ENCODE measurements at places on chromosomes 2 and 18. TPM values are rescaled to one million over a fixed set of nuclear protein-coding genes. Genes with fewer than 3 reads are reported as not detected.
A peak's percentile ranks its signal among the peaks of the same experiment; 100 is the strongest.

DNA sequence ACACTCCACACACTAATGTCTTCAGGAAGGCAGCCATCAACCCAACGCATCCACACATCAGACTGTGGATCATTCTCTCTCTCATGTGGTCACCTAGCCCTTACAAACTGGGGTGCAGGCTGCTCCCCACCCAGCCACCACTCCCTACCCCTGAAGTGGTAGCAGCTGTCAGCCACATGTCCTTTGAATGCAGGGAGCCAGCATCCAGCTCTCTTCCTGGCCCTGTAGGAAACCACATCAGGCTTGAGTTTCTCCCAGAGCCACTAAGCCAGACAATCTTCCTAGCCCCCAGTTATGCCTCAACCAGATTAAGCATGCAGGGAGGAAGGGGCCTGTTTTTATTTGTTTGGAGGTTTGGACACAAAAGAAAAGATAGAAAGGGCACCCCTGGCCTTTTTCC, 52.8 kb upstream of the SPP2 start:
- no peaks in the 10 kb centered on the region for H3K27me3 ChIP-seq
- H3K27ac ChIP-seq: no peak overlapping the region
- no peak for DNase-seq
- no peaks in the 10 kb centered on the region for H3K4me1 ChIP-seq
- no peak overlapping the region for H3K4me3 ChIP-seq
- H3K36me3 ChIP-seq: no peaks in the 10 kb centered on the region

RAX gene
- not detected for total RNA-seq

DNA sequence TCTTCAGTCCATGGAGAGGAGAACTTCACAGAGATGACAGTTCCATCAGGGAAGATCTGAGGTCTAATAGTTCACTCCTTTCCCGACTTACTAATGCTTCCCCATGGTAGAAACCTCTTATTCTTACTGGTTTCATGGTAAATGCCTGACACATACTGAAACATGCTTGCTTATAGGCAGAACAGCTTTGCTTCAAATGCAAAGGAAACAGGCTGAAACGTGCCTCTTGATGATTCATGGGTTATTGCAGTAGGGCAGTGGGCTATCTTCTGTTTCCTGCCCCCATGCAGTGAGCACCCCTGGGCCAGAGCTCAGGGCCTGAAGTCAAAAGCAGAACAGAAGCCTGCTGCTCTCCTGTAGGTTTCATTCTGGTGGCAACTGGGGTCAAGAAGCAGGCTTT, 223.5 kb downstream of the RDH14 start:
- no peak overlapping the region for H3K27ac ChIP-seq
- H3K27me3 ChIP-seq: no peaks in the 10 kb centered on the region
- H3K4me1 ChIP-seq: no peaks in the 10 kb centered on the region
- H3K4me3 ChIP-seq: no peak overlapping the region
- H3K36me3 ChIP-seq: no peaks in the 10 kb centered on the region

DNA sequence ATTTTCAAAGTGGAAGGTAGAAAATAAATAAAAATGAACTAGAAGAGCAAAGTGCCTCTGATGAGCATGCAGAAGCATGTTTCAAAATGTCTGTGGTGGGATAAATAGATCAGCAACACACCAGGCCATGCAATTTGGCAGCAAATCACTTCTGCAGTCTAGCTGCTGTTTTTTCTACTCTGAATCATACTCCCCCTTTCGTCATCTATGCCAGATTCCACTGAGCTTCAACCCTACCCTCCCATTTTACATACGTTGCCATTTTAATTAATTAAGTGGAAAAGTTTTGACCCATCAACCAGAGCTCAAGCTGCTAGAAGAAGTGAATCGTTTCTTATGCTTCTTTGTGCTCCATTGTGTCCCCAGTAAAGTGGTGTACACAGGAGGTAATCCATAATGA, 79.3 kb downstream of the NRXN1 start:
- no peak overlapping the region for H3K27ac ChIP-seq
- no peaks in the 10 kb centered on the region for H3K4me1 ChIP-seq
- H3K4me3 ChIP-seq: no peak overlapping the region
- no peaks in the 10 kb centered on the region for H3K36me3 ChIP-seq
- H3K27me3 ChIP-seq: no peaks in the 10 kb centered on the region

DNA sequence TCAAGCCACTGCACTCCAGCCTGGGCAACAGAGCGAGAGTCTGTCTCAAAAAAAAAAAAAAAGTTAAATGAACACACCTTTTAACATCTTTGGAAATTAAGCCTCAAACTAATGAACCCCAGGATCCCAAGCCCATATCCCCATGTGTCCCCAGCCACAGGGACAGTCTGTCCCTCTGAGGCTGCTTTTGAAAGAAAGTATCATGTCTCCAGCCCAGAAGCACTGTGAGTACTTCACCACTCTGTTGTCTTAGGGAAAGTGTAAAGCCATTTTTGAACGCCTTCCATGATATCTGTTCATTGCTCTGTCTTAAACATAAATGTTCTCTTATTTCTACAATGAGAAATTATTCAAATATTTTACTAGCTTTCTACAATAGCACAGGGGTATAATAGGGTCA, 52.1 kb upstream of the CHMP1B start:
- H3K4me1 ChIP-seq: no peaks in the 10 kb centered on the region
- H3K36me3 ChIP-seq: no peaks in the 10 kb centered on the region
- no peak overlapping the region for H3K27ac ChIP-seq
- no peaks in the 10 kb centered on the region for H3K27me3 ChIP-seq

GRCh38 chr2:169819106-169819505, 5.6 kb downstream of the METTL5 start:
- H3K27ac ChIP-seq: no peak overlapping the region
- H3K4me3 ChIP-seq: no peak overlapping the region
- H3K4me1 ChIP-seq: peaks cover 5% of the 10 kb centered on the region
- no peaks in the 10 kb centered on the region for H3K27me3 ChIP-seq
- DNase-seq: no peak

TMEM185B gene
- total RNA-seq: 16.5 TPM

FOXD4L1 gene
- total RNA-seq: not detected

TMEM200C gene
- total RNA-seq: 0.12 TPM

GRCh38 chr2:172643142-172643541, 87.3 kb downstream of the PDK1 start:
- no peaks in the 10 kb centered on the region for H3K4me1 ChIP-seq
- no peak overlapping the region for H3K4me3 ChIP-seq
- H3K27ac ChIP-seq: no peak overlapping the region
- H3K27me3 ChIP-seq: no peaks in the 10 kb centered on the region

DNA sequence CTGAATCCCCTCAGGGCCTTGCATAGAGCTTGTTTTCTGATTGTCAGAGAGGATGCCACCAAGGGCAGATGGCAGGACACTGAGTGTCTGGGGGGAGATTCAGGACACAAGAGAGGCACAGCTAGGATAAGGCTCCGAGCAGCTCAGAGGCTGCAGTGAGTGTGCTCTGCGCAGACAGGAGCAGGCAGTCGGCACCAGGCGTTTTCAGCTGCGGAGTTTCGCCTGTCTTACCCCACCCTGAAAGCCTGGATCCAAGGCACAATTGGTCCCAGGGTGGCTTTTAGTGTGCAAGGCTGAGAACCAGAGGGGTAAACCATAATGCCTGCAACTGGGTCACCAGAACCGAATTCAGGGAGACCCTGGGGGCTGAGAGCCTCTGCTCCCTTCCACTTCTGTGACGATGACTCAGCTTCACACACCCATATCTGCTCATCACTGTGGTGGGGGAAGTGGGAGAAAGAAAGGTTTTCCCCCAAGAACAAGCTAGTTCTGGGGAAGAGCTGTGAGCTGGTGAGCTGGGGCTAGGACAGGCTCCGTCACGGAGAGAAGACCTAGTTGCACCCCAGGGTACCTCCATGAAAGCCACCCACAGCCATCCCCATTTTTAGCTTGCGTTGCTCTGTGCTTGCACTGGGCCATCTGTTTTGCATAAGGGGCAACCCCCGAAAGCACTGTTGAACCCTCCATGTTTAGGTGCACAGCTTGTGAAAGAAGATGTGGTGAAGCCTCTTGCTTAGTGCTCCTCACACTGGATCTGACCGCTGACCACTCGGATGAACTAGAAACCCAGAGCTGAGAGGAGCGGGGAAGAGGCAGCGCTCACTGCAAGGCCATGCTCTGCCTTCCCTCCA, 173.7 kb downstream of the CELF4 start:
- no peaks in the 10 kb centered on the region for H3K4me1 ChIP-seq
- no peak for DNase-seq
- H3K4me3 ChIP-seq: no peak overlapping the region
- peaks cover 9% of the 10 kb centered on the region for H3K27me3 ChIP-seq
- no peak overlapping the region for H3K27ac ChIP-seq

DNA sequence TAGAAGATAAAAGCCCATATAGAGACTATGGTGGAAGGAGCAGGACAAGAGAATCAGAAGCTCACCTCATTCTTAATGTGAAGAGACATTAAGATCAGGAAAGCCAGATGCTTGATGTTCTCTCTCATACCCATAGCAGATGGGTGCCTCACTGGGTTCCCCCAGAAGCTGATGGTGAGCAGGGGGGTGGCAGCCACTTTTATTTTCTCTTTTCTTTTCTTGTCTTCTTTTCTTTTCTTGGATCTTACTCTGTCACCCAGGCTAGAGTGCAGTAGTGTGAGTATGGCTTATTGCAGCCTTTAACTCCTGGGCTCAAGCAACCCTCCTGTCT, 14.8 kb upstream of the CXCR4 start:
- H3K4me1 ChIP-seq: no peaks in the 10 kb centered on the region
- no peak overlapping the region for H3K4me3 ChIP-seq
- DNase-seq: no peak
- peak overlapping the region; percentile 16 for H3K27ac ChIP-seq
- no peaks in the 10 kb centered on the region for H3K27me3 ChIP-seq
- no peaks in the 10 kb centered on the region for H3K36me3 ChIP-seq

DNA sequence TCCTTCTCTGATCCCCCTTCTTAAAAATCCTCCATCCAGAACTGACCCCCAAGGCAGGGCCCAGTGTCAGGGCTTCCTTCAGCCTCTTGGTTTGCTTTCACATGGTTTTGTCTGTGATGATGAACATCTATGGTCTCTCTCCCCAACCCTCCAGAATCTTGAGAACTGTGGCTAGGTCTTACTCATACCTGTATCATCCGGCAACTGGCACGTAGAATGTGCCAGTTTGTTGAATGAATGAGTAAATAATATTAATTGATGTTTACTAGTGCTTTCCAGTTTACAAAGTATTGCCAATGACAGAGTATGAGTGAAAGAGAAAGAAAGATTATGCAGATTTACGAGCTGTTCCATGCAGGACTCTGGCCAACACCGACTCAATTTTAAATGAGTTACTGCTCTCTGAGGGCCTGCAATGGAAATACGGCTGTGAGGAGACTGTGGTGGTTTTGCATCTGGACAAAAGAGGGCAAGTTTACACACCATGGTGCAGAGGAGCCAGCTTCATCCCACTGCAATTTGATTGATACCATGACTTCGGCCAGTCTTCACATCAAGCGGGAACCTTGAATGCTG, 29.9 kb upstream of the TRIB2 start:
- no peak overlapping the region for H3K27ac ChIP-seq
- no peak overlapping the region for H3K4me3 ChIP-seq
- no peak for DNase-seq

GRCh38 chr2:20194097-20195015, 30.6 kb downstream of the SDC1 start:
- peak overlapping the region; percentile 89 for H3K27ac ChIP-seq
- H3K4me3 ChIP-seq: no peak overlapping the region
- no peaks in the 10 kb centered on the region for H3K27me3 ChIP-seq
- no peak for DNase-seq
- no peaks in the 10 kb centered on the region for H3K36me3 ChIP-seq
- H3K4me1 ChIP-seq: peaks cover 22% of the 10 kb centered on the region

XRCC5 gene
- total RNA-seq: 205 TPM

CD8B gene
- total RNA-seq: 1.5 TPM

RGPD3 gene
- total RNA-seq: 0.05 TPM

ARL4C gene
- 1.8 TPM for total RNA-seq

- no peak overlapping the region for H3K27ac ChIP-seq
- DNase-seq: no peak
- no peak overlapping the region for H3K4me3 ChIP-seq
- H3K36me3 ChIP-seq: no peaks in the 10 kb centered on the region
- H3K27me3 ChIP-seq: peaks cover 8% of the 10 kb centered on the region
Observed at GRCh38 chr2:144456680-144457079, 63.2 kb downstream of the ZEB2 start.

ANKMY1 gene
- total RNA-seq: 12.3 TPM

VSNL1 gene
- 8.1 TPM for total RNA-seq

DNA sequence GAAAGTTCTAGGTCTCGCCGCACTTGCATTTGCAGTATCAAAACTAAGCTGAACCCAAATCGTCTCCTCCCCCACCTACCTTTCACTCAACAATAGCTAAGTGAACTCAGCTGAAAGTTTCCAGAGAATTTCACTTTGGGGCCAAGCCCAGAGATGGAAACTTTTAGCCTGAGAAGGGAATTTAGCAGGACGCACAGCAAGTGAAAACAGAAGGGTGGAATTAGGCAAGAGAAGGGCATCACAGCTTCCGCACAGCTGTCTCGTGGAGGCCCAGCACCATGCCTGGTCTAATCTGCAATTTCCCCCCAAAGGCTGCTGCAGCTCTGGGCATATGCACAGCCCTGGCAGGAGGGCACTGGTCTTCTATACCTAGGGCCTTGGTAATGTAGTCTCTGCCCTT, 262.0 kb downstream of the TNS1 start:
- peak; percentile 10 for DNase-seq
- no peaks in the 10 kb centered on the region for H3K27me3 ChIP-seq
- H3K27ac ChIP-seq: no peak overlapping the region

DNA sequence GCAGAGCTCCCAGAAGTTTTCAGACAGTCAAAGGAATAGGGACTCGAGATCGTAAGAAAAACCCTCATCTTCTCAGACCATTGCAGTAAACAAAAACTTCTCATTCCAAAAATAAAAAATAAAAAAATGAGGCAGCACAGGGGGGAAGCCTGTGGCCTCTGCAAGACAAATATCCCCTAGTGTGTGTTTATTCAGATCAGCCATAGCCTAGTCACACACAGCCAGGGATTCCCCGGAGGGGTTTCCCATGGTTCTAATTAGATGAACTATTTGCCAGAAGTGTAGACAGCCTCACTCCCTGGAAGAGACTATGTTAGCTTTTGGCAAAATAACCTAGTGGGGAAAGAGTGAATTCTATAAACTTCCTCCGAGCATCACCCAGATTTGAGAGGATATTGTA, 122.9 kb upstream of the KLF7 start:
- no peak overlapping the region for H3K4me3 ChIP-seq
- DNase-seq: no peak
- no peak overlapping the region for H3K27ac ChIP-seq
- H3K4me1 ChIP-seq: no peaks in the 10 kb centered on the region
- H3K36me3 ChIP-seq: no peaks in the 10 kb centered on the region
- H3K27me3 ChIP-seq: no peaks in the 10 kb centered on the region

CELF4 gene
- not detected for total RNA-seq

- H3K27me3 ChIP-seq: peaks cover under 1% of the 10 kb centered on the region
- no peaks in the 10 kb centered on the region for H3K36me3 ChIP-seq
- H3K4me3 ChIP-seq: no peak overlapping the region
Observed at GRCh38 chr2:95032341-95032740, 6.8 kb downstream of the MAL start.

DNA sequence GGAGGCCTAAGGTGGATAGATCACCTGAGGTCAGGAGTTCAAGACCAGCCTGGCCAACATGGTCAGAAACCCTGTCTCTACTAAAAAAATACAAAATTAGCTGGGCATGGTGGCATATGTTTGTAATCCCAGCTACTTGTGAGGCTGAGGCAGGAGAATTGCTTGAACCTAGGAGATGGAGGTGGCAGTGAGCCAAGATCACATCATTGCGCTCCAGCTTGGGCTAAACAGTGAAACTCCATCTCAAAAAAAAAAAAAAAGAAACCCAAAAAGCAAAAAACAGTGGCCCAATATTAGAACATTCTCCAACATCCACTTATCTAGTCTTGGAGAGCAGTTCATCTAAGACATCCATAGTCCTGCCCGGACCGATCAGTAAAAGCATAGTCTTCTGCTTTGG, 260.4 kb downstream of the MREG start:
- H3K4me1 ChIP-seq: no peaks in the 10 kb centered on the region
- no peak overlapping the region for H3K27ac ChIP-seq
- H3K27me3 ChIP-seq: no peaks in the 10 kb centered on the region
- DNase-seq: no peak

All from colonic mucosa (tissue), 4 donors.